Dermis blood vessel endothelial cell (primary cell): ENCODE measurements at places on chromosomes 5 and 9. TPM values are rescaled to one million over a fixed set of nuclear protein-coding genes. Genes with fewer than 3 reads are reported as not detected.

SH3RF2 gene
- total RNA-seq, result 0.05 and 0.17 TPM in 2 replicates

- DNase-seq, result no peak
Observed at GRCh38 chr5:94057655-94058054, 316.3 kb upstream of the POU5F2 start.

DNA sequence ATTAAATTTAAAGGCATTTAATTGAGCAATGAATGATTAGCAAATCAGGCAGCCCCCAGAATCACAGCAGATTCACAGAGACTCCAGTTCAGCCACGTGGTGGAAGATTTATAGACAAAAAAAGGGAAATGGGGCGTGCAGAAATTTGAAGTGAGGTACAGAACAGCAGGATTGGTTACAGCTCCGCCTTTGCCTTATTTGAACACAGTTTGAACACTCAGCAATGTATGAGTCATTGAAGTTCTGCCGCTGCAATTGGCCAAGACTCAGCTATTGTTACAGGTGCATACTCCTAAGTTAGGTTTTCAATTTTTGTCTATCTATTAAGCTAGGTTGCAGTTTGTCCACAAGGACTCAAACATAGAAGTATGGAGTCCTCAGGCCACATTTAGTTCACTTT is 157.7 kb upstream of the SLC12A2 start:
- peak; percentile 37 for DNase-seq

TRIO gene
- total RNA-seq, result 190 and 204 TPM in 2 replicates

DNA sequence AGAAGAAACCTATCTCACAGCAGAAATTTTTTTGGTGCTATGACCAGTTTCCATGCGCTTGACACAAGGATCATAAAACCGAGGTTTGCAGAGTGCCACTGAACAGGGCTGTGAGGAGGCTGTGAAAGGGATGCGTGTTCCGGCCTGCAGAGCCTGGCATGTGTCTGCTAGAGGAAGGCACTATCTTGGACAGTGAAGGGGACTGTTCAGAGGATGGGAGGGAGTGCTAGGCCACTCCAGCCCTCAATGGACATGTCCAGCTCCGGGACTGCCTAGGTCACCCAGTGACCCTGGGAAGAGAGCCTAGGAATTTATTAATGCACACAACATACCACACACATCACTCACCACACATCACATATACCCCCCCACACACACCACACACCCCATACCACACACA is 275.9 kb downstream of the GADD45G start:
- no peak for DNase-seq

DEPDC1B gene
- total RNA-seq, result 6.8 and 19.7 TPM in 2 replicates

DNA sequence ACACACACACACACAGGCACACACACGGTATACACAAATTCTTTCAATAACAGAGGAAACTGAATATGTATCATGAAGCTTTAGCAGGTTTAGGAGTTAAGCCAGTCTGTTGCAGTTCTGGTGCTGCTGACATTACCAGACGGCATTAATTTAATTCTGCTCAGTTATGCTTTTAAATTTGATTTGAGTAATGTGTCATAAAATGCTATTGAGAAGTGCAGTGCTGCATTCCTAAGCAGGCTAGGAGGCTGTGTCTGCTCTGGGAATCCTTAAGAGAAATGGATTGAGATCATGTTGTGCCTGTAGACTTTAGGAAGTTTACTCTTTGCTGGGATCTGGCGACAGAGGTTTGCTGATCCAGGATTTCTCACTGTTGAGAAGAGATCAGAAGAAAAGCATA is 733.8 kb downstream of the BRINP1 start:
- no peak for DNase-seq

HTR1A gene
- not detected in 2 replicates for total RNA-seq

DNA sequence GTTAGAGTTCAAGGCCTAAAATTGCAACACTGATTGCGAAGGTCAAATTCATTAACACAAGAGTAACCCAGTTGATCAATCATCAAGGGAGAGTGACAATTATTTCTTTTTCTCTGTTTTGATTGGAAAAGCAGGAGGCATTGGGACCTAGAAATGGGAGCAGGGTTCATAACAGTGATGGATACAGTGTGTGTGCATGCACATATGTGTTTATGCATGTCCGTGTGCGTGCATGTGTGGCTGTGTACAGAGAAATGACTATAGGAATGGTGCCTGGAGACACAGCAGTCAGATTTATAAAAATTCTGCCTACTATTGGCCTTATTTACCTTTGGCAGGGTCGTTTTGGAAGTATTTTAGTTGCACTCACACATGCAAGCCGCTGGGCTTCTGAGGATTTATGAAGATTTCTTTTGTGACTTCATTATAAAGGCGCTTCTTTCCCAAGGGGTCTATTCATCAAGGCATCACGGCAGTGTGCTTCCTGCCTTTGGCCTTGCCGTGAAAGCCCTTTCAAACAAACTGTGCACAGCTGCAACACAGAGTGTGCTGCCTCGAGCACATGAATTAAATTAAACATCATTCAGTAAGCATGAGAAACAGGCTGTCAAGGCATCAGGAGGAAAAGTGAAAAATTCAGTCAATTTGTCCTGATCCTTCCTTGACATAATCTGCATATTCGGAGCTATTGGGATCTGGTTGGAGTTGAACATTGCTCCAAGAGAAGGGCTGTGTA is 122.8 kb upstream of the PUM3 start:
- no peak for DNase-seq

MYMK gene
- total RNA-seq, result not detected in 2 replicates

- DNase-seq, result peak; percentile 84
Observed at GRCh38 chr9:126885131-126885641, 24.7 kb downstream of the ZBTB34 start.

DNA sequence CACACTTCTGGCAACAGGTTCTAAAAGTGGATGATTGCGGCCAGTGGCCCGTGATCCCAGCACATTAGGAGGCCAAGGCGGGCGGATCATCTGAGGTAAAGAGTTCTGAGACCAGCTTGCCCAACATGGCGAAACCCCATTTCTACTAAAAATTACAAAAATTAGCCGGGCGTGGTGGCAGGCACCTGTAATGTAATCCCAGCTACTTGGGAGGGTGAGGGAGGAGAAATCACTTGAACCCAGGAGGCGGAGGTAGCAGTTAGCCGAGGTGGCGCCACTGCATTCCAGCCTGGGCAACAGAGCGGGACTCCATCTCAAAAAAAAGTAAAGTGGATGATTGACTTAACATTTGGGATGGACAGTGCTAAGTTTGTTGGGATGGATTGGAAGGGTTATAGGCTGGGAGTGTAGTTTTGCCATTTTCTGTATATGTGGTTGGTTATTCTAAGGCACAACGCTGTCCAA is 3.4 kb downstream of the MATR3 start:
- no peak for DNase-seq

DNA sequence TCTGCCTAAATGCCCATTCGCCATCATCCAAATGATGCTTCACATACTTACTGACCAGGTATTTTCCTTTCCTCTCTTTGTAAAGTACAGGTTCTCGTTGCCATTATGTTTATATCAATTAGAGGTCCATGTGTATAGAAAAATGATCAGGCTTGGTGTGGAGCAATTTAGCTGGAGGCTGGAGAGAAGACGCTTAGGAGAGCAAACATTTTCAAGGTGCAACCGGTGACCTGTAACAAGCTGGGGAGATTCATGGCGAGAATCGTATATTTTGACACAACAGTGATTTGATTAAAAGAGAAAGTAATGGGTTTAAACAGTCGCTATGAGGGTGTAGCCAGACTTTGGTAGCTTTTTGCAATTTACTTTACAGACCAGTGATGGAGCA is 170.9 kb upstream of the TBCA start:
- no peak for DNase-seq

C9orf153 gene
- 0.14 TPM in 1 of 2 replicates, not detected in the other for total RNA-seq

DNA sequence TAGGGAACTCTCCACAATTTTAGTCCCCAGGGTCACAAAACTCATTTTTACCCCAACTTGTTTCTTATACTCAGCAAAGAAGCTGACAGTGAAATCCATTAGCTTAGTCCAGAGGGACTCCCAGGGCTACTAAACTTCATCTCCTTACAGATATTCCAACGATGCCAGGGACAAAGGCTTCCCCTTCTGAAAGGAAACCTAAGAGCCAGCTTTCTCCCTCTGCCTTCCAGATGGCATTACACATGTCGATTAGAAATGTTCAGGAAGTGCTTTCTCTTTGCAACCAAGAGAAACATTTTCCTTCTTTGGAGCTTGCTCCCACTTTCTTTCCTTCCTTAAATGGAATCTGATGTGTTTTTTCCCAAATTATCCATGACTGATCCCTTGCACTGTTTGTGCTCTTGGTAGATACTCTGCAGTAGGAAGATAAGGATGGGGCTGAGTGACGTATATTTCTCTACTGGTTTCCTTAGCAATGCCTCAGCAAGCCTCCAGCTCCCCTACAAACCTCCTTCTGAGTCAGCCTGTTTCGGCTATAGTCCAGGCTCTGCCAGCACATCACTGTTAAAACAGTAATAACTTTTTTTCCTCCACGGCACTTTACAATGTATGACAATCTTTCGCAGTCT is 43.0 kb upstream of the HTR4 start:
- no peak for DNase-seq
